Stimulated activated CD4-positive, alpha-beta T cell treated with anti-CD3 and anti-CD28 coated beads, TNF-alpha, amount 100 ng/mL, for 48 hours (primary cell): ENCODE measurements at places on chromosomes 6 and 20.
A peak's percentile ranks its signal among the peaks of the same experiment; 100 is the strongest.

DNA sequence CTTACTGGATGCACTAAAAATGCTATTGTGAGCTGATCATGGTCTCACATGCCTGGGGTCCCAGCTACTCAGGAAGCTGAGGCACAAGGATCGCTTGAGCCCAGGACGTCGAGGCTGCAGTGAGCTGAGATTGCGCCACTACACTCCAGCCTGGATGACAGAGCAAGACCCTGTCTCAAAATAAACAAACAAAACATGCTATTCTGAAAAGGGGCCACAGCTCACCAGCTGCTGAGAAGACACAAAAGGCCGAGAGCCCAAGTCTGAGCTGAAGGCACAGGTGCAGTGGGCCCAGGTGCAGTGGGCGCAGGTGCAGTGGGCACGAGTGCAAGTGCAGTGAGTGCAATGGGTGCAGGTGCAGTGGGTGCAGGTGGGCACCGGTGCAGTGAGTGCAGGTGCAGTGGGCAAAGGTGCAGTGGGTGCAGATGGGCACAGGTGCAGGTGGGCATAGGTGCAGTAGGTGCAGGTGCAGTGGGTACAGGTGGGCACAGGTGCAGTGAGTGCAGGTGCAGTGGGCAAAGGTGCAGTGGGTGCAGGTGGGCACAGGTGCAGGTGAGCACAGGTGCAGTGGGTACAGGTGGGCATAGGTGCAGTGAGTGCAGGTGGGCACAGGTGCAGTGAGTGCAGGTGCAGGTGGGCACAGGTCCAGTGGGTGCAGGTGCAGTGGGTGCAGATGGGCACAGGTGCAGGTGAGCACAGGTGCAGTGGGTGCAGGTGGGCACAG is 16.0 kb downstream of the ZBTB46 start:
- no peak for DNase-seq

- no peak for DNase-seq
Measured at GRCh38 chr6:89828988-89829471, 650 bp upstream of the CASP8AP2 start.

GRCh38 chr20:13546497-13547131 is 92.1 kb downstream of the TASP1 start:
- DNase-seq = peak; percentile 32

DNA sequence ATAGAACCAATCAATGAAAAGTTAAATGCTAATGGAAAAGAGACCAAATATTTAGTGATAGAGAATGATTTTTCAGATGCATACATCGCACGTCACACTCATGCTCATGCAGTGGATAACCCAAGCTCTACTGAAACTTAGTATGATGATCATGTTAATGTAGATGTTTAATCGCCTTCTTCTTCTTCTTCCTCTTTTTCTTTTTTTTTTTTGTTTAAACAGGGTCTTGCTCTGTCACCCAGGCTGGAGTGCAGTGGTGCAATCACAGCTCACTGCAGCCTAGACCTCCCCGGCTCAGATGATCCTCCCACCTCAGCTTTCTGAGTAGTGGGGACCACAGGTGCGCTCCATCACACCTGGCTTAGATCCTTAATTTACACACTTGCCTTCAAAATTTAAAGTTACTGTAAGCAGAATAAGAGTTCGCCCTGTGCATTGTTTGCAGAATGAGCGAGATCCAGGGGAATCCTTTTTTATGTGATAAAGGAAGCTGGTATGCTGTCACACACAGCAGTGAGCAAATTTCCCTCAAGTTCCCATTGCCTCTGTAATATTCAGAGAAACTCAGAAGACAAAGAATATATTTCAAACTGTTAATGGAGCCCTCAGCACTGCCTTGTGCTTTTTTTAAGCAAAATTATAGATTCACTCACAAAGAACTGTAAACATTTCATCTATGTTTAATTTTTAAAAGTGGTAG is 194.2 kb upstream of the SGK1 start:
- DNase-seq = no peak

DNA sequence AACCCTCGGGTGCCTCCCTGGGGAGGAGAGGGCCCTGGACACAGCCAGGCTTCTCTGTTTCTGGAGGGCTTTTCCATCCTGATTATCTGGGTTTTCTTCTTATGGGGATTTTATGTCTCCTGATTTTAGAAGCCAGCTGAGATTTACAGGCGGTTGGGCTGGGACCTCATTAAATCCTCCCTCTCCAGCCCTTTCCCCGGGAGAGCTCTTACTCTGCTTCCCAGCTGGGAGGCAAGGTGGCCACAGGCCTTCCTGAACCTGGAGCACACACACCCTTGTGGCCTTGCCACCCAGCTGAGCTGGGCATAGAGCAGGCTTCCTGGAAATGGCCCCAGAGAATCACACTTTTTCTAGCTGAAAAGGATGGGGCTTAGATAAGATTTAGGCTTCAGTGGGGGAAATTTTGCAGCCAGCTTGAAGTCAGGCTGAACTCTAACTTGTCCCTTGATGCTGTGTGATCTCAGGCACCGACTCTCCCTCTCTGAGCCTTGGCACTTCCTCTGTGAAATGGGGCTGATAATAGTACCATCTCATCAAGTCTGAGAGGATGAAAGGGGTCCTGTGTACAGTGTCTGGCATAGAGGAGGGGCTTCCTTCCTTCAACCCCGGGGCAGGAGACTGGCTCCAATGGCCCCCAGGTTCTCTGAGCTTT is 16.6 kb downstream of the VSTM2L start:
- no peak for DNase-seq

GRCh38 chr20:51643390-51643789 is 100.9 kb upstream of the NFATC2 start:
- no peak for DNase-seq

- no peak for DNase-seq
Measured at GRCh38 chr6:16764188-16764950, 3.1 kb upstream of the ATXN1 start.

- DNase-seq = no peak
Measured at GRCh38 chr6:71468841-71469700, 180.5 kb downstream of the OGFRL1 start.

GRCh38 chr6:41636833-41637193 is 1.5 kb upstream of the MDFI start:
- no peak for DNase-seq

GRCh38 chr6:110137924-110138887 is 41.3 kb downstream of the WASF1 start:
- DNase-seq = no peak

GRCh38 chr6:13881621-13882165 is 43.1 kb upstream of the RNF182 start:
- no peak for DNase-seq

GRCh38 chr20:37468886-37469285 is 52.2 kb upstream of the NNAT start:
- DNase-seq = no peak

DNA sequence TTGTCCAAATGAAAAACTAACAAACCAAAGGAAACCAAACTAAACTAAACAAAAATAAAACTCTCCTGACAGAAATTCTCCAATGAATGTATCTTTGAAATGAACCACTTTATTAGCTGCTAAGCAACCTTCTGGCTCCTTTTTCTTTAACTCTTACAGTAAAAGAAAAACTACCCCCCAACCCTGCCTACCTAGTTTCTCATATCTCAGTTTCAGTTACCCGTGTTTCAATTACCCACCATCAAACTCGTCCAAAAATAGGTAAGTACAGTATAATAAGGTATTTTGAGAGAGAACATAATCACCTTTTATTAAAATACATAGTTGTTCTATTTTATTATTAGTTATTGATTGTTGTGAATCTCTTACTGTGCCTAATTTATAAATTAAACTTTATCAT is 177.4 kb upstream of the THEMIS start:
- no peak for DNase-seq

- no peak for DNase-seq
Measured at GRCh38 chr6:99216959-99217358, 132.5 kb downstream of the FAXC start.

- no peak for DNase-seq
Measured at GRCh38 chr6:22800451-22800850, 231.1 kb downstream of the HDGFL1 start.

DNA sequence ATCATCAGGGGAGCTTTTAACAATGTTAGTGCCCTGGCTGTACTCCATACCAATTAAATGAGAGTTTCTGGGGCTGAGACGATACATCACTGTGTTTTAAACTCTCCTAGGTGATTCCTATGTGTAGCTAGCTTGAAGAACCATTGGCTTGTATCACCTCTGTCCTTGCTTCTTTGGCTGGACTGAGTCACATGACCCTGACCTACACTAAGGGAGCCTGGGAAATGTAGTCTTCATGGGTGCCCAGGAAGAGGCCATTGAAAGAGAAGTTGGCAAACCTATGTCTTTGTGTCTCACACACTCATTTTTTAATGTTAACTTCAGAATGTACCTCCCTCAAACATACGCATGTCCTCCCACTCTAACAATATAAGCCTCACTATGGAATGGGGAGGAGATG is 506.6 kb downstream of the DHX35 start:
- no peak for DNase-seq

- DNase-seq = no peak
Measured at GRCh38 chr20:41287327-41287726, 30.2 kb downstream of the ZHX3 start.

DNA sequence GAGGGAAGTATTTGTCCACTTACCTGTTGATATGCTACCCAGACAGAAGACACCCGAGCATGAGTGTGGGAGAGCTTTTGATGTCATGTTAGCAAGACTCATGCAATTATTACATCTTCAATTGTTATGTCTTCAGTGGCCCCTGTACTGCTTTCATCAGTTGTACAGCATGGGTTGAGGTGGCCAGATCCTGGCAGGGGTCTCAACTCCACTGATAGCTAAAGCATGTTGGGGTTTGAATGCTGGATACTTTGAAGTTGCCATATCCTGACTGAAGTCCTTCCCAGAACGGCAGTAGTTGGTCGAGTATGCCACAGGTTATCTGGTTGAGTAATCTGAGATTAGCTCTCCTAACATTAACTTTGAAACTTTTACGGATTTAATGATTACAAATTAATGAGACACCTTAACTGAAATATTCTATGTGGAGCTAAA is 46.7 kb downstream of the LRRN4 start:
- DNase-seq = no peak

DNA sequence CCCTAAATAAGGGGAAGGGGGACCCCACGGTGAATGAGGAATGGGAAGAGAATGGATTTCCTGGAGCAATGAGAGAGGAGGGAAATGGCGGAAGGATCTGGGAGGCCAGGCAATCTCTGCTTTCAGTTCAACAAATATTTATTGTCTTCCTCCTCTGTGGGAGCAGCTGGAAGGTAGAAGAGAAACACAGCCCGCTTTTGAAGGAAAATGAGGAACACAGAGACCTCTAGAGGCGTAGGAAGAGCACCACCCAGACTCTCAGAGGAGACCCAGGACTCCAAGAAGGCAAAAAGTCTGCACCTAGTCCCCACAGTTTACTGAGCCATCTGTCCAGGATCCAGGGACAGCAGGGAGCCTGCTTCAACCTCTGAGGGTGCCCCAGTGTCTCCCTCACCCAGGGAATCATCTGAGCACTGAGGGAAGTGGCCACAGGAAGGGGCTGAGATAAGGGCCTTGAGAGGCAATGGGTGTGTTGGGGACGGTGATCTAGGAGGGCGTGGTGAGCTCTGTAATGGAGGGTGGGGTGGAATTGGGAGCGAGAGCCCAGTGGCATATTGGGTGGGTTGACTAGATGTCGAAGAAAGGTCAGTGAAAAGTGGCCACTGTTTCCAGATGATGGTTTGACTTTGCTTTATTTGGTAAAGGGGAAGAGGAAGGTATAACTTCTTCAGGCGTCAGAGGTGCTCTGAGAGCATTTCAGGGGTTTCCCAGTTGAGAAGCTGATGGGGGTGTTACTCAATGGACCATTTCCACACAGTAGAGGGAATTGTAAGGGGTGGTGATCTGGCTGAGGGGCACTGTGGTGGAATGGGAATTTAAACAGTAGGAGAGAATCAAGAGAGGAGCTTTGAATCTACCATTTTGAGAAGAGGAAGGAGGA is 610 bp downstream of the PSORS1C1 start:
- no peak for DNase-seq

GRCh38 chr6:127199470-127199869 is 67.2 kb upstream of the RNF146 start:
- DNase-seq = no peak

DNA sequence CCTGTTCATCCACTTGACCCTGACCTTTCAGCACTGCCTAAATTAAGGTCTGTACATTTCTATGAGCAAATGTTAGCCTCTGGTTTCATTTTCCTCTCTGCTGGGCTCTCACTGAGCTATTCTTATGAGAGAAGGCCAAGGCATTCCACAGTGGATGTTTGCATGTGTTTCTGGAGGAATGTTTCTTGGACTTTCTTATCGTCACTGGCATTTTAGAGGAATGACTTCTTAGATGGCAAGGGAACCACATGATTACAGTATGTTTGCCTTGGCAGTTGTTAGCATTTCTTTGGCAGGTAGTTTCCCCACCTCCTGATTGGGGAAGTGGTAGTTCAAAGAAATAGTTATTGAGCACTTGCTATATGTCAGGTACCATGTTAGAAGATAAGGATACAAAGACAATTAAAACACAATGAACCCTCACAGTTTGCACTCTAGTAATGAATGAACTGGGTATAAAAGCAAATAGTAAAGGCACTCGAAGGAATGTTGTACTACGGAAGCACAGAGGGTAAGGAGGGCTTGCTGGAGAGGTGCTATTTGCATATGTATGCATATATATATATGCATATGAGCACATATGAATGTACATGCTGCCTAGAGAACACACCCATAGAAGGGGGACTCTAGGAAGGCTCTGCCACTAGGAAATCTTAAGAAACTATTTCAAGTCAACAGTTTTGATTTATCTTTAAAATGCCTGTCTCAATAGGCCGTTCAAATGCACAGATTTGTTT is 307.4 kb downstream of the EYA4 start:
- no peak for DNase-seq

DNA sequence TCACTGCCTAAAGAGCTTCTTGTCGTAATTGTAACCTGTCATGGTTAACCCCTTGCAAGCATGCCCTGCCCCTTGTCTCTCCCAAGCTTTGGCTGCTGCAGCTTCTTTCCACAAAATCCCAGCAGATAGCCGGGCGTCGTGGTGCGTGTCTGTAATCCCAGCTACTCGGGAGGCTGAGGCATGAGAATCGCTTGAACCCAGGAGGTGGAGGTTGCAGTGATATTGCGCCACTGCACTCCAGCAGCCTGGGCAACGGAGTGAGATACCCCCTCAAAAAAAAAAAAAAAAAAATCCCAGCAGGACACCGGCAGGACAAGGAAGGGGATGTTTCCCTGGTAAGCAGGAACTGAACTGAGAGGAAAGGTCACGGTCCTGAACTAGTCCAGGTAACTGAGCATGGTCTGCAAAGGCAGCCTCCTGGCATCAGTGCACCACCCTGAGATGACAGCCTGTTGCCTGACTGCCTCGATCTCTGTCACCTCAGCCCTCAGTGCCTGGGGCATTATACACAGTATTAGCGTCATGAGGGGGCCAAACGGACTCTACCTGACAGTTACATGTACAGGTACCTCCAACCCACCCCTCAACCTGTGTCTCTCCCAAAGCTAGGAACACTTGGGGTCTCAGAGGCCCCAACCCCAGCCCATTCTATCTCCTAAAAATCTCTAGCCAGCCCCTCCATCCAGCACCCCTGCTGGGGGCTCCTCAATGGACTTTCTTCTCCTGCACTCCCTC is 1.8 kb downstream of the LZTS3 start:
- DNase-seq = no peak

- no peak for DNase-seq
Measured at GRCh38 chr6:27977387-27977786, 20.3 kb downstream of the OR2B6 start.
